ENCODE measurements at places on chromosomes 11 and 22.

- no peak for DNase-seq
These were observed 186.6 kb downstream of the JRKL start for GRCh38 chr11:96576383-96576782.

DNA sequence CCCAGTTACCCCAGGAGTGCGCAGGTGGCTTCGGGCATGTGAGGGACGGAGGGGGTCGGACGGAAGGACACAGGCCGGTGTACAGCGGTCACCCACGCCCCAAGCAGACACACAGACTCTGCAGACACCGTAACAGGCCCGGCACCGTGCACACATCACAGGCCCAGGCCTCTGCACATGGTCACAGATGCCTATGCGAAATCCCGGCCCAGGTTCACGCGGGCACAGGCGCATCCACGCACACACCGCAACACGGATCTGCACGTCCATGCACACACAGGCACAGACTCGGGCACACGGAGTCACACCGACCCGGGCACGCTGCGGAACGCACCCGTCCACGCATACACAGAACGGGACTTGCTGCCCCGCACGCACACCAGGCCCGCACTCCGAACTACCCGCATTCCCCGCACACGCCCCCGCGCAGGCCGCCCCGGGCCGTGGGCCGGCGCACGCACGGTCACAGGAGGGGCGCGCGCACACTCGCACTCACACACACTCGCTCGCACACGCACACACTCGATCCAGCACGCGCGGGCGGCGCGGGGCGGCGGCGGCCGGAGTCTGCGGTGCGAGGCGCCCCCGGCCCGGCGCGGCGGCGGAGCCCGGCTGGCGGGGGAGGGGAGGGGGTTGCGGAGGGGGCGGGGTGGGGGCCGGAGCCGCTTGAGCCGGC is at the start of gene MGAT3:
TSS of gene MGAT3 (plus strand) at position 491 of the 676 bp plus-strand sequence. CDS start 30,336 bp downstream, outside the sequence.
- DNase-seq, result no peak

GRCh38 chr22:24416095-24416494 is 11.3 kb upstream of the ADORA2A start:
- DNase-seq, result no peak

DNA sequence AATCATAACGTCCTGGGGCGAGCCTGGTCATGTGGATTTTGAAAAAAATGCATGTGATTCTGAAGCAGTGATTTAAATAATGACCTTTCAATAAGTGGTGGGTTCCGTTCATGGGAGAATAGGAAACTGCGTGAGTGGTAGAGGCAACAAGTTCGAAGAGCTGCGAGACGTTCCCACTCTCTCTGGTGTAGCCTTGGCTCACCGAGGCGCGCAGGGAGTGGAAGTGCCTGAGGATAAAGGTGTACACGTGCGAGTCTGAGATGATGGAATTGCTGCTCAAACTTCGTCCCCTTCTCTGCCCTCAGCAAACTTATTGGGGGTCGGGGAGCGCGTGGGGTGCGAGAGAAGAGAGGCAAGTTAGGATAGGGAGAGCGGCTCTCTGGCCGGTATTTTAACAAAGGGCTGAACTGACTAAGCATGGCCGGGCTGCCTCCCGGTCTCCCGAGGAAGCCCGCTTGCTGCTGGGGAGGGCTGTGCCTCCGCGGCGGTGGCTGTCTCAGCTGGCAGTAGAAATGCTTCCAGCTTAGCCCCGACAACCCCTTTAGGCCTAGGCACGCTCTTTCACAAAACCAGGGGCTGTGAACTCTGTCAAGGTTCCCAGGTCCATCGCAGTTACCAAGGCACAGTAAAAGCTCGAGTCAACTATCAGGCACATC is 875 bp upstream of the STT3A start:
- peak; percentile 37 for DNase-seq

GRCh38 chr11:67600324-67601029 is 6.3 kb upstream of the NDUFV1 start:
- DNase-seq, result peak; percentile 47

DNA sequence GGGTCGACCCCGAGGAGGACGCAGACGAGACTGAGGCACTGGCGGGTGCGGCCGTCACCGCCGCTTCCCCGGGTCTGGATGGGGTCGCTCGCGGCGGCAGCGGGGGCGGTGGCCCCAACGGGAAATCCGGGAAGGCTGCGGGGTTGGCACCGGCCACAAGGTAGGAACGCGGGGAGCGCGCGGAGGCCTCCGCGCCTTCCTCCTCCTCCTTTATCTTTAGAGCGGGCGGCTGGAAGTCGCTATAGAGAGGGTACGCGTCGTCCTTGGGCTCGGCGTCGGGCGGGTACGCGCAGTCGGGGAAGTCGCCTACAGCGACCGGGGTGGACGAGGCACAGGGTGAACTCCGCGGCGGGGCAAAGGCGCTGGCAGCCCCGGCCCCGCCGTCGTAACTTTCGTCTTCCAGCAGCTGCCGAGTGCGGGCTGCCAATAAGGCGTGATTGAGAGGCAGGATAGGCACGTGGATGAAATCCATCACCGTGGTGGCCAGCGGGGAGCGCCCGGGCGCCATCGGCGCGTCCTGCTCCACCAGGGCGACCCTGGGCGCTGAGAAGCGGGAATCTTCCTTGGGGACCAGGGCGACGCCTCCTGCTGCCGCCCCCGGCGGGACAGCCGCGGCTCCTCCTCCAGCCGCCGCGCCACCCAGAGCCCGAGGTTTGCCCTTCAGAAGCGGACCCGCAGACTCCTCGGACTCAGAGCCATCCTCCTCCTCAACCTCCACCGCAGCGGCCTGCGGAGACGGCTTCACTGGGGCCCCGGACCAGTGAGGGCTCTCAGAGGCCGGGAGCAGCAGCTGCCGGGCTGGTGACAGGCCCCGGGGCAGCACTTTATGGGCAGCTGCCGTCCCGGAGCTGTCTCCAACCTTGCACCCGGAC is 1.7 kb downstream of the PGR start:
- DNase-seq, result peak; percentile 28

- DNase-seq, result no peak
These were observed 25.8 kb upstream of the FXYD6 start for GRCh38 chr11:117902001-117902845.

- DNase-seq, result peak; percentile 56
These were observed 2.1 kb upstream of the MTFP1 start for GRCh38 chr22:30423301-30423958.

DNA sequence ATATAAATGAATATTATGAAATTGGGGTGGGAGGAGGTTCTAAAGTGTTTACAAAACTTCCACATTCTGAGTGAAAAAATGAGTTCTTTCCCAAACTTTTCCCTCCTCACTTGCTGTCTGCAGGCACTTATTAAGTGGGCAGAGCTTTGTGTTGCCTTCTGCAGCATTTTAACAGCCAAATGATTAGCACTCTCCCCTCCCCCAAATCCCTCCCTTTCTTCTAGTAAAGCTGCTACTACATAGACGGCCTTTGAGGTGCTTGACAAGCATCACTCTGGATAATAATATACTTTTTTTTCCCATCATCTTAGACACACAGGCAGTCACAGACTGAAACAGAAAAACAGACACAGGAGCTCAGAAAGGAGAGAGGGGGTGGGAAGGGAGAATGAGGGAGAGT is 493.5 kb downstream of the DLG2 start:
- no peak for DNase-seq

DNA sequence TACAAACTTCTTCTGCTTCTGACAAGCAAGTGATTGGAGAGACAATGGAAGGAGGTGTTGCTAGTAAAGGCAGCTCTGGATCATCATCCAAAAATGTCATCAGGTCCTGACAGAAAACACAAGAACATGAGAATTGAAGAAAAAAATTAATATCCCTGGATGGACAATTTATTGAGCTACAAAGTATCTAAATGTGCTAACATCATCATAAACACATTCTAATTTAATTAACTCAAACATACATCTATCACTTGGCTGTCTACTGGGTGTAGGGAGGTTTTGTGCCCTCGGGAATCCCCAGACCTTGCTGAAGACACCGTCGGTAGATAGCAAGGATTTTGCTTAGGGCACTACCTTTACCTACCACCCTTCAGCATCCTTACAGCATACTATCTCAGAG is 72.6 kb downstream of the ENTHD1 start:
- DNase-seq, result no peak

DNA sequence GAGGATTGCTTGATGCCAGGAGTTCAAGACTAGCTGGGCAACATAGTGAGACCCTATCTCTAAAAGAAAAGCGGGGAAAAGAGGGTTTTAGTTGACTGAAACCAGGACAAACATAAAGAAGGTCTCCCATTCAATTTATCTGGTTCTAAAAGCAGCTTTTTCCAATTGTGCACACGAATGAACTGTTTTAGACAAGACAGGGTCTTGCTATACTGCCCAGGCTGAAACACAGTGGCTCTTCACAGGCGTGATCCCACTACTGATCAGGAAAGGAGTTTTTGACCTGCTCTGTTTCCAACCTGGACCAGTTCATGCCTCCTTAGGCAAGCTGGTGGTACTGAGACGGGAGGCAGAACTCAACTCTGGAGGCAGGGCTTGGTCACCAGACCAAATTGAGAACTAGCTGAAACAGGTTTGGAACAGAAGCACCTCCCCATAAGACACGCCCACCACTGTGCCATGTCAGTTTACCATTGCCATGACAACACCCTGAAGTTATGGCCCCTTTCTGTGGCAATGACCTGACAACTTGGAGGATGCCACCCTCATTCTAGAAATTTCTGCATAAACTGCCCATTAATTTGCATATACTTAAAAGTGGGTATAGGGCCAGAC is 2.8 kb upstream of the NUCB2 start:
- no peak for DNase-seq

- no peak for DNase-seq
These were observed 238.1 kb downstream of the SWAP70 start for GRCh38 chr11:9901943-9902342.

GRCh38 chr11:129418039-129418438 is 42.4 kb downstream of the BARX2 start:
- DNase-seq, result peak; percentile 42

DNA sequence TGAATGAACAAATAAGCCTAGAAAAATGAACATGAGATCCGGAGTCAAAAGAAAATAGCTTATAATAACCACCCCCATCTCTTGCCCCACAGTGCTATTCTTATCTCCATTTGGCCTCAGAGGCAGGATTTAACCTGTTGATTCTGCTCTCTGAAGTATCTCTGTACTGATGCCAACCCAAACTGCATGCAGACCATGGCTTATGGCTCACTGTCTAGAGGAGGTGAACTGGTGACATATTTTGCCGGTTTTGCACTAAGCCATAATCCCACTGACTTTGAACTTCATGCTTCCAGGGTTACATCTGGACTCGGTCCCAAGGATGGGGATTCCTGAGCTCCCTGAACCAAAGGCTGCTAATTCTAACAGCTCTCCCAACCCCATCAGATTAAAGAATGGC is 397.1 kb downstream of the TENM4 start:
- DNase-seq, result no peak

GRCh38 chr22:40610329-40610850 is 26.1 kb downstream of the MRTFA start:
- no peak for DNase-seq

DNA sequence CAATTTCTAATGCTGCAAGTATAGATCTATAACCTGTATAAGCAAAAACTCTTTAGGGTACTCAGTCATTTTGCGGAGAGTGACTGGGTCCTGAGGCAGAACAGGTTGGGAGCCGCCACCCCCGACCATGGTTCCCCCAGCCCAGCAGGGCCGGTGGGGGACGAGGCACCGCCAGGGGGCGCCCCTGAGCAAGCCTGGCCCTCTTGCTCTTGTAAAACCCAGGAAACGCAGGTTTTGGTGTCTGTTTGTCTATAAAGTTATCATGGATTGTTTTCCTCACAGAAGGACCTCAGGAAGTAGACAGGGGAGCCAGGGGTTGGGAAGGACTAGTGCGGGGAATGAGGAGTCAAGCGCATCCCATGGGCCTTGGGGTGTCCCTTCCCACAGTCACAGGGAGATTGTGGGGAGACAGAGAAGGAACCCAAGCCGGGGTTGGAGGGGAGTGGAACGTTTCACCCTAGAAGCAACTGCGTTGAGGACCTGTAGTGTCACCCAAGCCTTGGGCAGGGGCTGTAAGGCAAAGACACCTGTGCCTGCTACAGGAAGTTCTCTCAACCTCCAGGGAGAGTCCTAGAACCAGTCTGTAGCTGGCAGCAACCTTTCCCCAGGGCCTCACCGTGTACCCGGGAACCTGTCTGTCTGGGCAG is 26.4 kb downstream of the KCTD17 start:
- peak; percentile 75 for DNase-seq

DNA sequence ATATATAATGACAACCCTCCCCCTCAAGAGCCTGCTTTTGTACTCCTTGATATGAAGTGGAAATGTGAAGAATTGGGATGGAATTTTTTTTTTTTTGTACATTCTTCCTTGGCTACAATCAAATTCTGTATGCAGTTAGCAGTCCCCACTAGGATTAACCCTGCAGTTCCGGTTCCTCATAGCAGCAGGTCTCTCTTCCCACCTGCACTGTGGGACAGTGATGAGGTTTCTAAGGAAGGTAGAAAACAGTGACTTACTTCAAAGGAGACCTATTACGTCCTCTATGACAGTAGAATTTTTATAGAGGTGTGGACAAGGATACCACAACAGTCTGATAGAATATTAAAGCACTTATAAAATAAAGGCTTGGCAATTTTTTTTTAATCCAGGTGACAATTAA is 46.3 kb upstream of the ALKBH3 start:
- DNase-seq, result no peak

- no peak for DNase-seq
These were observed 13.2 kb downstream of the SLC25A18 start for GRCh38 chr22:17576470-17576869.

DNA sequence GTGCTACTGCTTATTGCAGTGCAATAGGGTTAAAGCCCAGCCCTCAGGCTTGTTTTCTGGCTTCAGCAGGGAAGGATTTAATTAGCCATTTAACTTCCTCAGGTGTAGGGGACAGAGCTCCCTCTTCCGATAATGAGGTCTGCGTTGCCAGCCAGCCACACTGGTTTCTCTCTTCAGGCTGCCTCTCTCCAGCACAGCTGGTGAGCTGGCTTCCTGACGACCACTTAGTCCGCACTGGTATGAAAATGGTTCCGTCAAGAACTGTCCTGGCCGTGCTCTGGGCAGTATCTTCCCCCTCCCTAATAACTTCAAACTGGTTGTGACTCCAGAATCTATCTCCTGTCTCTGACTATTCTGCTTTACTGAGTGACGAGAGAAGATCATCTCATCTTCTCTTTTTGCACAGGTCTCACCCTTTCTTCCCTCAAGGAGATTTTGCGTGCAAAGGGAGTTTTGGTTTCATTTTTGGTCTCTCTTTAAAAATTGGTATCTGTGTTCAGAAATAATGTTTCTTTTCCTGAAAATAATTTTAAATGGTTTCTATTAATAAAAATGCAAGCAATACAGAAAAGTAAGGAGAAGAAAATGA is 49.2 kb downstream of the CNTN5 start:
- DNase-seq, result peak; percentile 12

GRCh38 chr11:95299078-95299679 is 68.2 kb upstream of the SESN3 start:
- DNase-seq, result no peak

DNA sequence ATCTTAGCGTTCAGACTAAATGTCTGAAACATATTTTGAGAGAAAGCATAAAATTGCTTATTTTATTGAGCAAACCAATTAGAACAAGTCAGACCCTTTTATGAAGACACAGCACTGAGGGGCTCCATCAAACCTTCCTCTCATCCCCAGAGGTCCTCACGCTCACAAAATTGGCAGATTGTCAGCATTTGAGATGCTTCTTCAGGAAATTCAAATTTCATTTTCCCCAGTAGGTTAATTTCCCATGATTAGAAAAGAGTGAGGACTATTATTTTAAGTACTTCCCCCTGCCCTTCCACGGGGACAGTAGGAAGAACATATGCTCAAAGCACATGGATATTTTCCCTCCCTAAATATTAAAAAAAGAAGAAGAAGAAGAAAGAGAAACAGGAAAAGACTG is 851.8 kb downstream of the BRD1 start:
- DNase-seq, result no peak

Measured in transverse colon (tissue), 4 donors.